ENCODE measurements at places on chromosomes 2 and 18.

GRCh38 chr18:61132031-61132430 lies 201.2 kb upstream of the CDH20 start:
- DNase-seq, result no peak

DNA sequence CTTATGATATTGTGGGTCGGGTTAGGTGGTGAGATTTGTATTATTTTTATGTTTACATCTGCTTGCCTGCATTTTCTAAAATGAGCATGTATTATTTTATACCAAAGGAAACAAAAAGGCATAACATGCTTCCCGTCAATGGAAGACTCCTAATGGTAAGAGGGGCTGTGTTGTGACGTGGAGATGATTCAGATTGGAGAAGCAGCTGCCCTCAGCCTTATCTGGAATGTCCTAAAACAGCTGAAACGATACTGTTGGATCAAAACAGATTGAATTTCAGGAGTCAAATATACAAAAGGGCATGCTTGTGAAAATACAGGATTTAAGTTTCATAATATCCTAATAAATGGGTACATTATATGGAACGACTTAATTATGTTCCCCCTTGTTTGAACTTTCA lies 19.0 kb downstream of the DGKD start:
- no peak for DNase-seq

DNA sequence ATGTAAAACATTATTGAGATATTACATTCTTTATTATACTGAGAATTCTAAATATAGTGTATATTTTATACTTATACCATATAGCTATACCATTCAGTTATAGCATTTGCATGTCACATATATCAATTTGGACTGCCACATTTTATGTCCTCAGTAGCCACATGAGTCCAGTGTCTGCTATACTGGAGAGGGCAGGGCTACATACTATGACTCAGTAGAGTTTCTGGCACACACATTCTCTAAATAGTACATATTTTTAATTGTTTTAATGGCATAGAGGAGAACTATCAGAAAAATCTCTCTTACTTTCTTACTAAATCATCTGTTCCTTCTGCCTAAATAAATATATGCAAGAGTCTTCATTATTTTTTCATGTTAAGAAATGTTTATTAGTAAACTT lies 55.4 kb upstream of the COL5A2 start:
- DNase-seq, result no peak

GRCh38 chr2:24707143-24707542 lies 86.0 kb downstream of the PTRHD1 start:
- DNase-seq, result no peak

DNA sequence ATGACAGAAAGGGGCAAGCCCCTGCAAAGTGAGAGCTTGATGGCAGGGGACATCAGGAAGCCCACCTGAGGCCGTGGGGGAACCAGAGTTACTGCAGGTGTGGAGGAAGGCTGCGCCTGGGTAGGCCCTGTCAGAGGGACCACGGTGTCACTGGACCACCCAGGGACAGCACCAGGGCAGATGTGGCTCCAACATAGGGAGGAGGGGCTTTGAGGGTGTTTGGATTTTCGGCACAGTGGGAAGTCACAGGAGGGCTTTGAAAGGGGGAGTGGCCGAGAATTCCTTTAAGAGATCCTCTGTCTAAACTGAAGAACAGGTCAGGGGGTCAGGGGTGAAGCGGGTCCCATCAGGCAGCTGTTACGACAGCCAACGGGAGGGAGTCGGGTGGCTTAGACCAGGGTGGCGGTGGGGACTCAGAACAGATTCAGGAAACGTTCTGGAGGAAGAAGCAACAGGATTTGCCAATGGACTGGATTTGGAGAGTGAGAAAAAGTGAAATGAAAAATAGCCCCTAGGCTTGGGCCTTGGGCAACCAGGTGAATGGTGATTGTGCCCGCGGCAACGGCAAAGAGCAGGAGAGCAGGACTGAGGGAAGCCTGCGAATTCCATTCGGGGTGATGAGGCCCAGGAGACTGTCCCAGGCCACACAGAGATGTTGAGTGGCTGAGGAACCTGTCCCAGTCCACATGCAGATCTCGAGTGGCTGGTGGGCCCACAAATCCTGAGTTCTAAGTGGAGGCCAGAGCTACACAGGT lies 166.1 kb downstream of the LAMA1 start:
- no peak for DNase-seq

DNA sequence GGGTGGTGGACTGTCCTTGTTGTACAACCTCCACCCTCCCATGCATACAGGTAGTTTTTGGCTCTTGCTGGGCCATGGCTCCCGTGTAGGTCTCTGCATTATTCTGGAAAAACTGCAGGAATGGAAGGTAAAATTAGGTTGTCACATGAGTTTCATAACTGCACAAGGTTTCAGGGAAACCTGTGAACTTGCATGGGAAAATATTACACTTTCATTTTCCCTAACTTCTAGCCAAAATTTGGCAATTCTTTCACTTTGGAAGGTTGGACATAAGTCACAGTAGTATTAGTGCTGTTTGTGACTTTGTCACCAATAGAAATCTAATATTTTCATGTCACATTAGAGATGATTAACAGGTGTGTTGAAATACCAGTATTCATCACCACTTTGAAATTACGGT lies 118.1 kb upstream of the MGAT5 start:
- DNase-seq, result no peak

- DNase-seq, result no peak
Measured at GRCh38 chr18:79526468-79527460, 131.0 kb downstream of the NFATC1 start.

- DNase-seq, result no peak
Measured at GRCh38 chr2:140338795-140339194, 1558.6 kb upstream of the NXPH2 start.

DNA sequence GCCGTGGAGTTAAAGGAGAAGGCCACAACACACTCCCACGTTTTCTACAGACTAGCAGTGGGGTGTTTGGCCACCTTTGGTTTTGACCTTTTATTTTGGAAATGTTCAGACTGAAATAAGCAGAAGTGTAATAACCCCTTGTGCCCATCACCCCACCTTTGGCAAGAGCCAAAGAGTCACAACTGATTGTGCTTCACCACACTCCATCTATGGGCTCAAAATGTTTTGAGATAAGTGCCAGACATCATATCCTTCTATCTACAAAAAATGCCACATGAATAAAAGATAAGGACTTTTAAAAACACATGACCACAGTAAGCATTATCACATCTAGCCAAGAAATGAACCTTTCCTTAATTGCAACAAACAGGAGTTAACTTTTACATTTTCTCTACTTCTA lies 9.9 kb upstream of the GPR35 start:
- DNase-seq, result no peak

- no peak for DNase-seq
Measured at GRCh38 chr18:79104137-79104536, 34.9 kb downstream of the ATP9B start.

- DNase-seq, result peak; percentile 21
Measured at GRCh38 chr2:197515315-197515738, 539 bp upstream of the MOB4 start.

- DNase-seq, result no peak
Measured at GRCh38 chr2:8076448-8077342, 605.2 kb upstream of the ID2 start.

GRCh38 chr2:126656431-126657147 lies 631 bp downstream of the GYPC start:
- no peak for DNase-seq

DNA sequence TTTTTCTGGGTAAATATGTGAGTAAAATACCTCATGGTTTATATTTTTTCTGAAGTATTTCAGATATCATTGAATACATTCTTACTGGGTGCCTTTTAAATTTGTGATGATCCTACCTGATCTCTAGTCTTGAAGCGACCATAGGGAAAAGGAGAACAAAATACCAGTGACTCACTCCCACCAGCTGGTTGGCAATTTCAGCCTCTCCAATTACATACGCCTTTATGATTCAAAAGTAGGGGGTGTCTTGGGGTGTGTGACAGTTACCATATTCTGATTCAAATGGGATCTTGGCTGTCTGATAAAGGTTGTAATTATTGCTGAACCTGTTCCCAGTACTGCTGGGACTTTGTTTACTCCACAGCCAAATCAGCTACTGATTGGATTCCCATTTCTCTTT lies 175.9 kb upstream of the NXPH2 start:
- peak; percentile 25 for DNase-seq

DNA sequence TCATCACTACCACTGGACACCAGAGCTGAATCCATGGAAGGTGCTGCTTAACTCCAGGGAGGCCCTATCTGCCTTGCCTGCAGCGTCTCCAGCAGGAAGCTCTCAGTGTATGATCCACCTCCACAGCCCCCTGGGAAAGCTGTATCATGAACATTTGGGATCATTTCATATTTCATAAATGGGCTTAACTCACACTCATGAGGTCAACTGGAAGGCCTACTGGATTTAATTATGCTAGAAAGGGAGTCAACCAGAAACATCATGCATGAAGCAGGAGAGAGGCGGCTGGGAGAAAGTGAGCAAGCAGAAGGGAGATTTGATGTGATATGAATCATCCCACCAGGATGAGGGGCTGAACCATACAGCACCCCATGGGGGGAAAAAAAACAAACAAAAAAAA lies 537.7 kb downstream of the TNS1 start:
- no peak for DNase-seq

- no peak for DNase-seq
Measured at GRCh38 chr18:5447442-5447841, 96.4 kb downstream of the EPB41L3 start.

DNA sequence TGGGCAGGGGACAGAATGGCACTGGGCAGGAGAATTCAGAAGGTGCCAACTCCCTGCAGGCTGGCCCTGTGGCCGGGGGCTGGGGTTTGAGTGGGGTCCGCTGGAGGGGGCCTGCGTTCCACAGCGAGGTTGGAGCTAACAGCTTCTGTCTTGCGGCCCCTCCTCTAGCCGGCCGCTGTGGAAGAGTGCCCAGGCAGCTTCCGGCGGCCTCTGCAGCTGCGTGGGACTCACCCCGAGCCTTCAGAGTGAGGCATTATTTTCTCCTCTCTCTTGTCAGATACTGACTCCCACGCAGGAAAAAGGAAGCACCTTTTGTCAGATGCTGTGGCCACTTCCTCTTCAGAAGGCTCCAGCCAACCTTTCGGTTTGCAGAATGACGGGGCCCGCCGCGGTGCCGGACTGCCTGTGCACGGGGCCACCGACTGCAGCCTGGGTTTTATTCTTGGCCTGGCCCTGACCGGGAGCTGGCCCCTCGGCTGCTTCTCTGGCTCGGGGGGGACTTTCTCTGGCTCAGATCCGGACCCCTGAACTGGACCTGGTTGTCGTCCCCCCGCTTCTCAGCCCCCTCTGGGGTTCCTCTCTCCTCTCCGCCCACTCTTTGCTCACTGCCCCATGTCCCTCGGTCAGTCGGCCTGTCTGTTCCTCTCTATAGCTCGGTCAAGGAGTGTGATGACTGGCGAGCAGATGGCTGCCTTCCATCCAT lies 40.1 kb downstream of the ARHGAP25 start:
- DNase-seq, result no peak

GRCh38 chr2:51846796-51847195 lies 814.9 kb upstream of the NRXN1 start:
- no peak for DNase-seq

DNA sequence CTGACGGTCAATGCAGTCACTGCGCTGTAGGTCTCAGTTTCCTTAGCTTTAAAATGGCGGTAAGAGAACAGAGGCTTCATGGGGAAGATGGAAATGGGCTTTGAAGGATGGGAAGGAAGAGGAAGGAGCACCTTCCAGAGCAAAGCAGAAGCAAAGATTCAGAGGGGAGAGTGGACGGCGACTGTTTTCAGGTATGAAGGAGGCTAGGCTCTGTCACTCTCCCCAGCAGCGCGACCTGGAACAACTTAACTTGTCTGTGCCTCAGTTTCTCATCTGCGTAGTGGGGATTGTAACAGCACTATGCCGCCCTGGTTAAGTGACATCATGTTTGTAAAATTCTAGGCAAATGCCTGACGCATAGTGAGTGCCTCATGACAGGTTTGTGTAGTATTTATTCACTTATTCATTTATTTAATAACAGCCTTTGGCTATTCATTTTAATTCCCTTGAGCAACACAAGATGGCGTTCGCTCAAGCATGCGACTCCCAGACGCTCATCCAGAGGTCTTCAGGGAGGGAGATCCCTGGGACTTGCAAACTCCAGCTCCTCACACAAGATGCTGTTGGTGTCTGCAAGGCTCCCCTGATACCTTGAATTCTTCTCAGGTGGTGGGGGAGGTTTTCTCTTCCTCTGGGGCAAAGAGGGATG lies 336.3 kb downstream of the DYSF start:
- no peak for DNase-seq

DNA sequence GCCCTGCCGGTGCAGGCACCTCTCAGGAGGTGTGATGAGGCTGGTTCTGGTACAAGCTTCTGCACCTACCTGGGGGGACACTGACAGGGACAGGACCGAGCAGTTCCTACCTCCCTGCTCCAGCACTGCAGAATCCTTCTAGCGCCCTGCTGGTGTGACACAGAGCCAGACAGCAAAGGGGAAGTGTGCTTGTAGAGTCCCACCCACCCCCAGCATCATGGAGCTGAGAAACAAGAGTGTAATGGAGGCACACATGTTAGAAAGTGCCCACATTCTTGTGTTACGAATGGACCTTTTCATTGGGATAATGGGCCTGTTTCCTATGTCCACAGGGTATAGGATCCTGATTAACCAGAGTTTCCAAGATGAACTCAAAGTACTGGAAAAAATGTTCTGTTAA lies 38.3 kb downstream of the OXER1 start:
- no peak for DNase-seq

DNA sequence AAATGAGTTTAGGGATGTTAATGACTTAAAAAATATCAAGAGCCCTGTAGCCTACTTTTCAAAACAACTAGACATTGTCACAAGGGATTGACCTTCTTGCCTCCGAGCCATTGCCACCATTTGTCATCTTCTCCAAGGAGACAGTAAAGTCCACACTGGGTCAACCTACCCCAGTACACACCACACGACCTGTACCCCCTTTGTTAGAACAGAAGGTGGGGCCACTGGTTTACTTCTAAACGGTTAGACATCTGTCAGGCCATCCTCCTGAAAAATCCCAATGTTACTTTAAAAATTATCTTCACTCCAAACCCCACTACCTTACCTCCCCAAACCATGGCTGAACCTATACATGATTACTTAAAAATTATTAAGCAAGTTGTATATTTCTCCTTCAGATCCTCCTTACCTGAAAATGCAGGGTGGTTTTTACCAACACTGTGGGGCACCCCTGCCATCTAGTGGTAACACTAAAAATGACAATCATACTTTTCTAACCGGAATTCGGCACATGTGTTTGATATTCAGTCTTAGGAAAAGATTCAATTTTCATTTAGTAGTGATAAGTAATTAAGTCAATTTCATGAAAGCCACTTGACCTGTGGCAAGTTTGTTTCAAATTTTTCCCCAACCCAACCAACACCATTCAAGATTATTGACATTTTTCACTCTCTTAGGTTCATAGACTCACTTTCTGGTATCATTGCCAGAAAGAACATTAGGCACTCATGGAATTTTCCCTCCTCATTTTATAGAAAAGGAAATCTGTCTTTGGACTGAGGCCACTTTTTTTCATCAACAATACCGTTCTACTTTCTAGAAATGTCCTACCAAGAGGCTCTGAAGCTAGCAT lies 265.3 kb upstream of the PKDCC start:
- DNase-seq, result peak; percentile 29

GRCh38 chr2:183019718-183020442 lies 18.4 kb downstream of the NCKAP1 start:
- no peak for DNase-seq

All from NCI-H446 treated with DMSO at 0.1 percent for 48 hours (cell line).